ENCODE measurements at places on chromosomes 2 and 18.

DNA sequence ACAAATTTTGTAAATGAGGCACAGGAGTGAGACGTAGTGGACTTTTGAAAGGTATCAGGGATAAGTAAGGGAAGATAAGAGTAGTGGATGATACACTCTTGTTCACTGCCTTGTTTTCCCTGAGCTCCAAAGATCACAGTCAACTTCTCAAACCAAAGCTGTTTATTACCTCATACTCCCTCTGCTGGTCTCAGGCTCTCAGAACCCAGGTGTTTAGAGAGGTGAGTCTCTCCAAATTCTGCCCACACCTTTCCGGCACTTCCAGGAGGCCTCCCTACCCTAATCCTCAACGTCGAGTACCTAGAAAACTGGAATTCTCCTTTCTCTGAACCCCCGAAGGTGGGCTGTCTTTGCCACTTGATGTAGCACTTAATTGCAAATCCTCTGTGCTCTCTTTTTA is 621.1 kb downstream of the BCL11A start:
- DNase-seq: no peak

GRCh38 chr2:182668671-182669070 is 47.4 kb upstream of the DNAJC10 start:
- no peak for DNase-seq

- no peak for DNase-seq
Observed at GRCh38 chr18:78873926-78874500, 105.6 kb upstream of the SALL3 start.

DNA sequence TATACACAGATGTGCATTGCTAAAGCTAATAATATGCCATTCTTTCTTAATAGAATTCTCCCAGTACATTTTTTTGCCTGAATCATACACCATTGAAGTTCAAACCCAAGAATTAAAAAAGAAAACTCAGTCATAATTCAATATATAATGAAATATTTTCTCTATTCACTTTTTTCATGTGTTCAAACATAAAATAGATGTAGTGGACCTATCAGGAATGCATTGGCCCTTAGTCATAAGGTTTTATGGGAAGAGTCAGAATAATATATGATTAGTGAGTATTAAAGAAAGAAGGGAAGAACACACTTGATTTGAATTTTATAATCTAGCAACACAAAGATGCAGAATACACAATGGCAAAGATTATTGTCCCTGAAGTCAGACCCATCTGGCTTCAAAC is 297.0 kb upstream of the COL3A1 start:
- DNase-seq: no peak

DNA sequence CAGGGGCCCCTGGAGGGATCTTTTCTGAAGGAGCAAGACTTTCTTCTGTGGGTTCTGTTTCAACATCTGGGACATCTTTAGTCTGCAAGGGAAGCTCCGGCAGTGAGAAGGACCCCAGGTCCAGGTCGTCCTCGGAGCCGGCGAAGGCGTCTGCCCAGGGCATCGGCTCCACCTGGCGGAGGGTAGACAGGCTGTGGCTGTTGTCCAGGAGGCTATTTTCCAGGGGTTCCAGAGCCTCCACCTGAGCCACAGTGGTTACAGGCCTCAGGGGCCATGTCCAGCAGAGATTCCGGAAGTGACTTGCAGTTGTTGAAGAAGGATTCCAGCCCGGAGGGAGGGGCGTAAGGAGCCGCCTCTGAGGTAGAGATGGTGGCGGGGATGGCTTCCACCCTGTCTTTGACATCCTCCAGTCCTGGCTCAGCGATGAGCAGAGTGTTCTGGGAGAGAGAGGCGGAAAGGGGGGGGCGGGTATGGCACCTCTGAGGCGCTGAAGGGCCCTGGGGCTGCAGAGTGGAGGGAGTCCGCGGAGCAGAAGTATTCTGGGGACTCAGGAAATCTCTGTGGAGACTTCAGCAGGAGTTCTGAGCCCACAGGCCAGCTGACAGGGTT is 891.3 kb upstream of the LRRTM1 start:
- DNase-seq: no peak

GRCh38 chr2:107738266-107738665 is 88.4 kb upstream of the RGPD4 start:
- no peak for DNase-seq

GRCh38 chr2:79619976-79620375 is 107.1 kb downstream of the CTNNA2 start:
- no peak for DNase-seq

- DNase-seq: no peak
Observed at GRCh38 chr2:235573331-235574221, 79.7 kb downstream of the AGAP1 start.

- DNase-seq: no peak
Observed at GRCh38 chr18:6022074-6022444, 126.7 kb upstream of the TMEM200C start.

- no peak for DNase-seq
Observed at GRCh38 chr2:121955872-121956271, 200.4 kb downstream of the TSN start.

DNA sequence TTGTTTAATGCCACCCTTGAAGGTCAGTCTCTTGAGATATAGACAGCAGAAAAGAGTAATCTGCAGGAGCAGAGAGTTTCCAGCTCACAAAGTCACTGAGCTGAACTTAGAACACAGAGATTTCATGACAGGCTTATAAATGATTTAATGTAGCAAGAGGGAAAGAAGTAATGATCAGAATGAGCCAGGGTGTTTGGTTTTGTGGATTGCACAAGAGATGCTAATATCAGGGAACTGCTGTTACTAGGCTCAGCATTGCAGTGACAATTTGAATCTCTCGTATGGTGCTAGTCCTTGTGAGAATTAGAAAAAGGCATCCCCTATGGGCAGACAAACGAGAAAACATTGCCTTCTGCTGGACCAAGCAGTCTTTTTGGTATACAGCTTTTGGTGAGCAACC is 61.7 kb upstream of the ITGB6 start:
- no peak for DNase-seq

DNA sequence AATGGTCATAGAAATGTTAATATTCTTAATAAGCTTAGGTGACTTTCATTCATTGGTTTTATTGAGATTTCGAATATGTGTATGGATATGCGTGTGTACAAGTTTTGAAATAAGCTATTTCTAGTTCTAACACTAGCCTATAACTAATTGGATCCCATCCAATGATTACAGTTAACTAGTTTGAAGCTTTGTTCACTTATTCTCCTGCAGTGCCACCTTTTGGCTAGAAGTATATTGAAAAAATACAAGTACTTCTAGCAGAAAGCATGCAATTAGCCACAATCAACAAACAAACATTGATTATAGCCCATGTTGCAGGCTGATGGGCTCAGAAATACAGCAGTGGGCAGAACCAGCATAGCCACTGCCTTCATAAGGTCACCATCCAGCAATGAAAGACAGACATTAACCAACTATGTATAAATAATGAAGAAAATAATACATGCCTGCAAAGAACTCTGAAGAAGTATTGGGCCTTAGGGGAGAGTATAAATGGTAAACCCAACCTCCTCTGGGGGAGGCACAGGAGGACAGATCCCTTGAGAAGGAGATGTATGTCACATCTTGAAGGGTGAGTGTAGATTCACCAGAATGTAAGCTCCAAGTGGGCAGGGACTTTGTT is 5.1 kb upstream of the PIEZO2 start:
- DNase-seq: no peak

GRCh38 chr2:141595316-141595920 is 535.4 kb downstream of the LRP1B start:
- no peak for DNase-seq

GRCh38 chr2:217868911-217869334 is 133.9 kb downstream of the TNS1 start:
- no peak for DNase-seq

- DNase-seq: no peak
Observed at GRCh38 chr2:55213822-55214221, 18.3 kb downstream of the CLHC1 start.

DNA sequence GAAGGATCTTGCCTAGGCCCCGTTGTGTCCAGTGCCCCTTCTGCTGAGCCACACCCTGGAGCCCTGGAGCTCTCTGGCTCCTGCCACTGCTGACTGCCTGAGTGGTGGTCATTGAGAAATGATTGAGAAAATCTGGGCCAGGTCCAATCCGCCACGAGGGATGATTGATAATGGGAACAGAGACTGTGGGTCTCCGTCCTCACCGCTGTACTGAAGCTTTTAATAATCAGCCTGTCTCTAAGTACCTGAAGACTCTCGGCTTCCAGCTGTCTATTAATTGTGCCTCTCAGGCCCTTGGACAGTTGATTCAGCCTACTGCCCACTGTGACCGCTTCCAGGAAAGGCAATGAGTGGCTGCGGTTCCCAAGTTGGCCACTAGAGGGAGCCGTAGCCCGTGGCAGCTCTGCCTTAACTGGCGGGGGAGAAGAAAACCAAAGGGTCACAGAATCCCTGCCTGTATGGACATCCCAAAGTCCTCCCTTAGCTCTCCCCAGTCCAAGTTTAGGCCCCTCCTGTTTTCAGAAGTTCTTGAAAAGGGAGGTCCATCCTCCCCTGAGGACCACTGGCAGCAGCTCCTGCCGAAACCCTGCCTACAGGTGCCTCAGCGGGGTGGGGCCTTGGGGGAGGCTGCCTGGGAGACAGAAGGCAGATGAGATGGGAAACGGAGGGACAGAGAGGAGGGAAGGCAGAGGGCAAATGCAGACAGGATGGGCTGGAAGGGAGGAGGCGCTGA is 213.6 kb downstream of the TNS1 start:
- DNase-seq: peak; percentile 59

DNA sequence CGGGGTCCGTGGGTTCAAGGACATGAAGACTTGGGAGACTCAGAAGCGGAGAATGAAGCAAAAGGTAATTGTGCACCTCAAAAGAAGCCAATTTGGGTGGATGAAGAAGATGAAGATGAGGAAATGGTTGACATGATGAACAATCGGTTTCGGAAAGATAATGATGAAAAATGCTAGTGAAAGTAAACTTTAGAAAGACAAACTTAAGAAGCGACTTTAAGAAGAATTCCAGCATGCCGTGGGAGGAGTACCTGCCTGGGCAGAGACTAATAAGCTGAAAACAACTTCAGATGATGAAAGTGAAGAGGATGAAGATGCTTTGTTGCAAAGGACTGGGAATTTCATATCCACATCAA is 43.5 kb downstream of the PSTPIP2 start:
- DNase-seq: no peak

- DNase-seq: no peak
Observed at GRCh38 chr2:216134958-216135541, 25.9 kb downstream of the XRCC5 start.

GRCh38 chr2:218217360-218218267 is 625 bp downstream of the ARPC2 start:
- DNase-seq: peak; percentile 64

- DNase-seq: no peak
Observed at GRCh38 chr2:143937723-143938350, 582.1 kb downstream of the ZEB2 start.

GRCh38 chr2:168801961-168802858 is at the start of gene NOSTRIN:
NOSTRIN (plus strand) TSS chr2:168802637; CDS start chr2:168802647, 10 bp downstream.
- no peak for DNase-seq

DNA sequence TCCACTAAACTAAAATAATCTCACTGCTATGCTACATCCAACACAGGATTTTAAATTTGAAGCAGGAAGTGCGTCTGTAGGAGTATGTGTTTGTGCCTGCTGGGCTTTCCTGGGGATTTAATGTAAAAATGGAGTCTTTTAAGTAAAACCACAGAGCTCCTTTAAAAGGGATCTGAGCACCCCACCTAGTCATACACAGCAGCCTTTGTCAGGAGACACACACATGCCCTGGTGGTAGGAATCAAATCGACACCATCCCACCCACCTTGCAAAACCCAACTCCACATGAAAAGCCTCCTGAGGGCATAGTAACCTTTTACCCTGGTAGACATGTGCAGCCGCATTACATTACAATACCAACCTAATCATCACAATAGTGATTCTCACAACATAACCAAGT is 29.1 kb downstream of the UXS1 start:
- DNase-seq: no peak

- DNase-seq: no peak
Observed at GRCh38 chr2:159609811-159610549, 6.4 kb downstream of the BAZ2B start.

- DNase-seq: no peak
Observed at GRCh38 chr2:10048501-10049171, 5.3 kb downstream of the KLF11 start.

DNA sequence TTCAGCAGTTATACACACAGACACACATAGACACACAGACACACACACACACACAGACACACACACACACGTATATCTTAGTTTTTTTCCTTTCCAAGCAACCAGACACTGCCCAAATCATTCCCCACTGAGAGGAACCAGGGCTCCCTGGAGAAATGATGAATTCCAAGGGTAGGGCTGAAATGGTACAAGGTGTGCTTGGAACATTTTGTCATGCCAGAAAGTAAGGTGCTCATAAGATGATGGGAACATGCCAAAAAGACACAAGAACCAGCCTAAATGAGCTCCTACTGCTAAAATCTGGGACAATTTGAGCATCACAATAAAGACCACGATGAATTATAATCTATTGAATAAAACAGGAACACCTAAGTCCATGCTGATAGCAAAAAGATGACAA is 103.3 kb downstream of the MEP1B start:
- DNase-seq: no peak

GRCh38 chr2:191296083-191297006 is 51.1 kb downstream of the MYO1B start:
- DNase-seq: no peak

- no peak for DNase-seq
Observed at GRCh38 chr2:119864318-119864717, 104.6 kb downstream of the PTPN4 start.

GRCh38 chr2:100502782-100503181 is 32.5 kb downstream of the NMS start:
- DNase-seq: no peak

- DNase-seq: no peak
Observed at GRCh38 chr18:3368193-3368592, 81.8 kb upstream of the TGIF1 start.

GRCh38 chr18:45974088-45974536 is 7.0 kb upstream of the EPG5 start:
- DNase-seq: peak; percentile 40

Measured in stimulated activated CD8-positive, alpha-beta memory T cell treated with anti-CD3 and anti-CD28 coated beads, Interleukin-4, amount 100 ng/mL, for 24 hours (primary cell).